ENCODE measurements at places on chromosomes 16 and 17. TPM values are rescaled to one million over a fixed set of nuclear protein-coding genes. Genes with fewer than 3 reads are reported as not detected.
A peak's percentile ranks its signal among the peaks of the same experiment; 100 is the strongest.

Gene KRT28
- not detected for total RNA-seq

GRCh38 chr17:80869481-80870145, 122.0 kb upstream of the CHMP6 start:
- no peak for DNase-seq

DNA sequence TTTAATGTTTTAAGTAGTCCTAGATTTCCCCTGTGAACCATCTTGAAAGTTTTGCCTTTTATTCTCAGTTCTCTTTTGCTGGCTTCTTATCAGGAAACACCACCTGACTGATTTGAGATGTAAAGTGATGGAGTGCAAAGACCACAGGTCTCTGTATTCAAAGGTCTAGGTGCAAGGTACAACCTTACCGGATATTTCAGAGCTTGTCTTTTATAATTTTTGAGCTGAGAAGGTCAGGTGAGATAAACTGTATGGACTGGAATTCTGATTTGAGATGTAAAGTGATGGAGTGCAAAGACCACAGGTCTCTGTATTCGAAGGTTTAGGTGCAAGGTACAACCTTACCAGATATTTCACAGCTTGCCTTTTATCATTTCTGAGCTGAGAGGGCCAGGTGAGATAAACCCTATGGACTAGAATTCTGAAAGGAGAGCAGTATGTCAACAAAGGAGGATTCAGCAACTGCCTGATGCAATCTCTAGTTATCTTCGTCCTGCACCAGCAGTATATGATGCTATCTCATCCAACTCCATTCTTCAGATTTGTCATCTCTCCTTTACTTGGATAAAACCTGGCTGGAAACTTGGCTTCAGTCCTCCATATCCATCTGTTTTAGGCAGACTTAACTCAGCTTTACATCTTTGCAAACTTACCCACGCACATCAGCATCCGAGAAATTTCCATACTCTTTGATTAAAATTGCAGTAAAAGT, 64.3 kb downstream of the CENPV start:
- DNase-seq: no peak

GRCh38 chr17:76506408-76507345, 5.5 kb upstream of the RHBDF2 start:
- DNase-seq: peak; percentile 76

GRCh38 chr17:64385187-64386083, 5.2 kb downstream of the PECAM1 start:
- DNase-seq: peak; percentile 79
